ENCODE measurements at places on chromosomes 6 and 20.

GRCh38 chr20:23079016-23079351 lies 7.1 kb downstream of the CD93 start:
- DNase-seq, result no peak

GRCh38 chr6:153814136-153814535 lies 224.9 kb upstream of the OPRM1 start:
- no peak for DNase-seq

GRCh38 chr6:151112130-151112529 lies 127.6 kb upstream of the AKAP12 start:
- DNase-seq, result no peak

DNA sequence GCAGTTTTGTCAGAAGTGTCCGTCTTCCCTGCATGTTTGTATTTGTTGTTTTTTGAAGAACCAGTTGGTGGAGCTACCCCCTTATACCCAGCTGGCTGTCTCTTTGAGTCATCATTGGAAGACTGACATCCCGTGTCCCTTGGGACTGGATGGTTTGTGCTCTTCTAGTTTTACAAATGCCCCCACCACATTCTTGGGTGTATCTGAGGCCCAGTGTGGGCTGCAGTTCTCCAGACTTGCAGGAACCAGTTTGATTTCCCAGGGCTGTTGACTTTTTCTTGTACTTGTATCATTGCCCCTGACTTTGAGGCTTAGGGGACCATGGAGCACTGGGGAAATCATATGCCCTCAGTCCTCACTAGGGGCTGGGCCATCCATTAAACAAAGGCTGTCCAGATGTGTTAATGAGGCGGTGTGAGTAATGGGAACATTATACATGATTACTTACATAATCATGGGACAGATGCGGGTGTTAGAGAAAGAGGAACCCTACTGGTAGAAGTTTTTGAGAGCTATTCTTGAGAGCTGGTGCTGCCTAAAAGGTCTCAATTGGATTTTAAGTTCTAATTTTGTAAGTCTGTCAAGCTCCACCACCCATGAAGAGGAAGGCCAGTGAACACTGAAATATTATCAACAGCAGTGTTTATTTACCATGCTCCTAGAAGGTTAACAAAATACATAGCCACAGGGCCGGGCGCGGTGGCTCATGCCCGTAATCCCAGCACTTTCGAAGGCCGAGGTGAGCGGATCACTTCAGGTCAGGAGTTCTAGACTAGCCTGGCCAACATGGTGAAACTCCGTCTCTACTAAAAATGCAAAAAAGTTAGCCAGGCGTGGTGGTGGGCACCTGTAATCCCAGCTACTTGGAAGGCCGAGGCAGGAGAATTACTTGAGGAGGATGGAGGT lies 8.5 kb downstream of the JARID2 start:
- DNase-seq, result no peak

GRCh38 chr20:18391686-18392085 lies 75.1 kb downstream of the DZANK1 start:
- no peak for DNase-seq

DNA sequence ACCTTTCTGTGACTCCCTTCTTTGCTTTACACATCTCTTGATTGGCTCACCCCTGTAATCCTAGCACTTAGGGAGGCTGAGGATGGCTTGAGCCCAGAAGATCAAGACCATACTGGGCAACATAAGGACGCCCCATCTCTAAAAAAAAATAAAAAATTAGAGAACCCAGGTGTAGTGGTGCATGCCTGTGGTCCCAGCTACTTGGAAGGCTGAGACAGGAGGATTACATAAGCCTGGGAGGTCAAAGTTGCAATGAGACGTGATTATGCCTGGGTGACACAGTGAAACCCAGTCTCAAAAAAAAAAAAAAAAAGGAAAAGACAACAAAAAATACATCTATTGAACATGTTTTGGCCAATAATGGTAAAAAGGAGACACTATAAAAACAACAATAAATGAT lies 37.8 kb downstream of the CHD6 start:
- no peak for DNase-seq

DNA sequence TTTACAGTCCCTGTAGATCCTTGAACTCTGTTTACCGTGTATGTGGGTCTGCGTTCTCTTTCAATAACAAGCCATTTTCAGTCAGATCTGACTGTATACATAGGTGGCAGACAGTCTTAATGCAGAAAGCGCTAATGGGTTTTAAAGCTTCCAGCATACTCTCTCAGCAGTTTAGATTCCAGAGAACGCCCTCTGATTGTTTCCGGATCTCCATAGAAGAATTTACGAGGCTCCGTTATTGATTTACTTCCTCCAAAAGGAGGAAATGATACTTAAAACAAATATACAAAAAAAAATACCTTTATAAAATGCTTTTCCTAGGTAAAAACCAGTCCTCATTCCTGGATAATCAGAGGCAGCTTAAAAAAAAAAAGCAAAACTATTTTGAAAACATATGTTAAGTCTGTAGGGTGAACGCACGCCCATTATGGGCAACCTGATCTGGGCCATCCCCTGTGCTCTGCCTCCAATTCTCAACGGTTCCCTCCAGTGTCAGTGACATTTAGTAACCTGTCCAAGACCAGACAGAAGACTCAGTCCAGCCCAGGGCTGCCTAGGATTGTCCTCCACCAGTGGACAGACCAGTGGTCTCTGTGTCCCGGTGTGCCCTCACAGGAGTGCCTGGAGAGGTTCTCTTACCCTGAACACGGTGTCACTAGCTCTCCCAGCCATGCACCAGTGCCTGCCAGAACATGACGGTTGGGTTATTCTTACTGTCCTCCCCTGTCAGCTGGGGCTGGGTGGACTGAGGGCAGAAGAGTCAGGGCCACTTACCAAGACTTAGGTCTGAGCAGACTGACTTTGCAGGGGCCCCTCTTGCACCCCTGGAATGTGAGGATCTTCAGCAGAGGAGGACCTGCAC lies 217.3 kb downstream of the ARID1B start:
- DNase-seq, result no peak

GRCh38 chr6:125968493-125968892 lies 11.9 kb downstream of the HINT3 start:
- no peak for DNase-seq

- no peak for DNase-seq
Measured at GRCh38 chr20:38113401-38114325, 51.4 kb downstream of the TGM2 start.

GRCh38 chr6:116764629-116764960 lies 924 bp downstream of the FAM162B start:
- DNase-seq, result no peak

DNA sequence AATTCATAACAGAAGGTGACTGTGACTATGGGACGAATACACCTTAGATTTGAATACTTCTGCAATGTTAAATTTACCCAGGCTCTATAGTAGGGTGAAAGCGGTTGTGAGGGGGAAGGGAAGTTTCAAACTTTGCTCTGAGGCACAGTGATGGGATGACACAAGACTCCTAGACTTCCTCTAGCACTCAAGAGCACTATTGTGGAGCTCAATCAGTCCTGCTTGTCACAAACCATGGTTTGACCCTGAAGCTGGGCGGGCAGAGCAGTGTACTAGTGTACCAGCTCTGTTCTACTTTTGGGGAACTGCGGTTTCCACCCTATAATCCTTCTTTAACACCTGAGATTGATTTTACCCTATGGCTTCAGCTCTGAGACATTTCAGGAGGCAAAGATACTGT lies 17.1 kb downstream of the TRIM27 start:
- no peak for DNase-seq

- peak; percentile 79 for DNase-seq
Measured at GRCh38 chr6:109349419-109349987, 32.8 kb downstream of the CD164 start.

DNA sequence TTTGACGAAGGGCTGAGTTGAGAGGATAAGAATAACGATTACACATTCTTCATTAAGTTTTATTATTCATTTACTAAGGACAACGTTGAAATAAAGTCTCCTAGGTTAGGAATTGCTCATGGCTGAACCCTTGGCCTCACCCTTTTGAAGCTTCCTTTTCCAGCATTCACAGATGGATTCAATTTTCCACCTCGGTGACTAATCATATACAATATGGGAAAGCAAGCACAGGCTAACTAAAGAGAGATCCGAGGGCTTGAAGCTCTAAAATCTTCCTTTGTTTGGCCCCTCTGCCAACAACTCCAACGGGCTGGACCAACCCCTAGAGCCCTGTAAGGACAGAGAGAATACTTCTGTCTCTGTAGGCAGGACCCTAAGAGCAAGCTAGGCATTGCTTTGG lies 159.5 kb downstream of the SOD2 start:
- DNase-seq, result peak; percentile 65

- DNase-seq, result peak; percentile 82
Measured at GRCh38 chr6:158631678-158632537, 12.6 kb downstream of the DYNLT1 start.

DNA sequence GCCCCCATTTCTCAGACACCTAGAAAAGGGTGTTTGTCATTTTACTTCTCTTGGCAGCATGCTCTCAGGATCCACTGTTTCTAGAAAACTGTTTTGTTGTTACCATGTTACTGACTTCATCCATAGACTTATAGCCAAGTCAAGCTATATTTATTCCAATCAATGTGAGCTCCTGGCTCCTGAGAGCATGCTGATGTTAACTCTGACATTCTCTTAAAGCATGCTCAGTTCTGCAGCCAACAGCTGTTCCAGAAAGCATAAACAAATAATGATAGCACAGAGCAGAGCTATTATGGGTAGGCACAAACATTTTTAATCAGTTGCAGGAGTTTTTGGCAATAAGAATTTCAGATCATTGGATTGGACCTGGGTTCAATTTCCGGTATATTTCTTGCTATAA lies 92.4 kb upstream of the CEP85L start:
- DNase-seq, result peak; percentile 41

All from AG08395 (cell line).